ENCODE measurements at places on chromosomes 2 and 18.

DNA sequence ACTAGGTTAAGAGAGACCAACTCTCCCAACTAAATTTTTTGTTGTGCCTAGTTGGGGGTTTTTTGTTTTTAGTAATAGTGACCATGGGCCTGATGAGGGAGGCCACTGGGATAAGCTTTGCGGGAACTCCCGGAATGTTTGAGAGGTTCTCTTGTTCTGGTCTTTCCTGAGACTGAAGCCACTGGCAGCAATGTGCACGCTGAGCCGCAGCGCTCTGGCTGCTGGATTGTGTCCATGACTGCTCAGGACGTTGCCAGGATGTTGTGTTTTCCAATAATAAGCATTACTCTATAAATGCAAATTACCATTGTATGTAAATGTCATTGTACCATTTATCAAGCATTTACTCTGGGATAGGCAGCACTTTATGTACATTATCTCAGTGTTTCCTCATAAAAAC lies 126.1 kb downstream of the GALNT1 start:
- no peak for DNase-seq

DNA sequence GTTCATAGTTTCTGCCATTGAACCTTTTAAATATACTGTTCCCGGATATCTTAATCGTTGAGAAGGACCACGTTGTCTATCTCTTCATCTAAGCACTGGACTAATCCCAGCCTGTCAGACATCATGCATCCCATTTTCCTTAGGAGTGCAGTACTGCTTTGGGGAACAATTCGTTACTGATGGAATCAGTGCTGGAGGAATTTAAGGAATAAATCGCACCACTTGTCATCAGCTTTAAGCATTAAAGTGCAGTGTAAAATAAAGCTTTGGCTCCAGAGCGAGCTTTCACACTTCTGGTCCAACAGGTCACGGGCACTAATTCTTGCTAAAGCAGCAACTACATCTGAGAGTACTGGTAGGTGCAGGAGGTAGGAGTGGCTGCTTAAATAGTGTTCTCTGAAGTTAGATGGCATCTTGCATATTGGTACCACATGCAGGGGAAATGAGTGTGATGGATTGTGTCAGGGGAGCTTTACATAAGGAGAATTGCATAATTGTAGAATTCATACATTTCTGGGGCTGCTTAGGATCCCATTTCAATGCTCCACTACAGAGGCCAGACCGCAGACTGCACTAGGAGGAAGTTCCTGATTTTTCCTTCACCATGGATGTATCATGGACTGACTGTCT lies 105.7 kb upstream of the RASGRP3 start:
- DNase-seq, result no peak

GRCh38 chr2:7672027-7672684 lies 754.9 kb downstream of the RNF144A start:
- DNase-seq, result peak; percentile 40

GRCh38 chr2:9694661-9695234 lies 64.0 kb upstream of the YWHAQ start:
- no peak for DNase-seq

DNA sequence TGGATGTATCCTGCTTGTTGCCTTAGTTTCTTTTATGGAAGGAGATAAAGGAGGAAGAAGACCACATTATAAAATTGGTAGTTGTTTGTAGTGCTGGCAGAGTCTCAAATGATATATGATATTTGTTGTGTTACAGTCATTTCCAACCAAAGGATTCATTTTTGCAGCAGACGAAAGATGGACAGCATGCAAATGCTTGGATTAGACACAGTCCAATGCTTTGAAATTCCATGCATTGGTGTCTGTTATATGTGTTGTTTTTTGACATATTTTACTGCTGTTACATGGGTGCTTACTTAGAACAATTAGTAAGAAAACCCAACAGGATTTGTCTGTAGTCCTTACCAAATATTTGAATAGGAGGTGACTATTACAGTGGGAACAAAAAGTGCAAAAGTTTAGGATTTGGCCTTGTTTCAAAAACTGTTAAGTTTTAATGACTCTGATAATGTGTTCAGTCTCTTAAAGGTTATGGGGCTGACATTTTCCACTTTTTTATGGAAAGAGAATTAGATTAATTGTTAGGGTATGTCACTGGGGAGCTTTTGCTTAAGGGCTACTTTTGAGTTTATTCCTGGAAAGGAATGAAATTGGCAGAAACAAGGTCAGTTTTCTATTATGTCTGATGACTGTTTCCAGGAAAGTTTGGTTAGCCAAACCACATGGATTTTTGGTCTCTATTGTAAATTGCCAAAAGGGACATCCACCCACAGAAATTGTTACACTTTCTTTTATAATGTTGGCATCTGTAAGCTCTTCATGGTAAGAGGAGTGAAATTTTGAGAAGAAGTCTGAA lies 229.4 kb upstream of the MMADHC start:
- DNase-seq, result no peak

GRCh38 chr2:39447266-39448168 lies 10.4 kb upstream of the MAP4K3 start:
- no peak for DNase-seq

DNA sequence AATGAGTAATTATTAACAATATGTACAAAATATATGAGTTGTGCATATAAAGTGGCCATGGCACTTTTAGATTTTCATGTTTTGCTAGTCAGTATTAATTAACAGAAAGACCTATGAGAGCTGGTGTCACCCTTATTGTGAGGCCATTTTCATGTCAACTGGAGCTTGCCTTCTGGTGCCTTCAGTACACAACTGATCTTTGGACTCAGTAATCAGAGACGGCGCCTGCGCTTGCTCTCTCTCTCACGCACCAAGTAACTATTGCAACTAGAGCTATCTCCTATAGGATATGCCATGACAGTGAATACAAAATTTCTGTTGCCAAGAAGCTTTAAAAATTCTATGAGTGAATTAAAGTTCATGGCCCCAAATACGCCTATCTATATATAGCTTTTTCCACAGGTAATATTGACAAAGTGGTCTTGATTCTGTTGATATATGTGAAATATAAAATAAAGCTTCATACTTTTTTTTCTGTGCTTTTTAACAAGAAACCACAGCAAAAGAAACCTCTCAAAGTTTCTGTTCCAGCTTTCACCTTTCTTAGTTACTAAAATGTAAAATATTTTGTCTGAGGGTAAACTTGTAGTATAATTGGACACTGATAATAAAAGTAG lies 2.9 kb downstream of the SERTAD2 start:
- no peak for DNase-seq

- DNase-seq, result no peak
Measured at GRCh38 chr18:25931126-25931525, 159.3 kb downstream of the SS18 start.

DNA sequence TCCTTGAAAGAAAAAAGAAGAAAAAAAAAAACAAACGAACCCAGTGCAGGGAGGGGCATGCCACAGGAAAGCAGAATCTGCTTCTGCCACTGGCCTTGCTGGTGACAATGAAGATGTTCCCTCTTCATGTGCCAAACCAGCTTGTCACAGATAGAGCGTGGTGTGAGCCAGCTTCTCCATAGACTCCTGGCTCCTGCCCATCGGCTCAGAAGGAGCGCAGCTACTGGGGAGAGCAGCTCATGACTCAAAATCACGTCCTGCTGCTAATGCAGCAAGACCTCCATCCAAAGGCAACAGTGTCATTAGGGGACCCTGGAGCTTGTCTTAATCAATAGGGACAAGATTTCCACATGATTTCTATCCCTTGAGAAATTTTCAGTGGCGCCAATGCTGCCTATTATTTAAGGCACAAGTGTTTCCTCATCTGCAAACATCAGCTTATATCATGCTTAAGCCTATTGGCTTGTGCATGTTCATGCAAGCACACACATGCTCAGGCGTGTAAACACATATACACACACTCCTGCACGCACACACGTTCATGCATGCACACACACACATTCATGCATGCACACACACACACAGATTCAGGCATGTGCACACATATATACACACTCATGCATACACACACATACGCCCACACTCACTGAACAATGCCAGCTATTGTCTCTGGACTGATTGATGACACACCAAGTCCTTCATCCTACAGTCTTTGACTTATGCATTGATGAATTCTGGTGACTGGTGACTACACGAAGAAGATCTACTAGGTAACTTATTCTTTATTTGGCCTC lies 682.0 kb upstream of the ID2 start:
- DNase-seq, result no peak

DNA sequence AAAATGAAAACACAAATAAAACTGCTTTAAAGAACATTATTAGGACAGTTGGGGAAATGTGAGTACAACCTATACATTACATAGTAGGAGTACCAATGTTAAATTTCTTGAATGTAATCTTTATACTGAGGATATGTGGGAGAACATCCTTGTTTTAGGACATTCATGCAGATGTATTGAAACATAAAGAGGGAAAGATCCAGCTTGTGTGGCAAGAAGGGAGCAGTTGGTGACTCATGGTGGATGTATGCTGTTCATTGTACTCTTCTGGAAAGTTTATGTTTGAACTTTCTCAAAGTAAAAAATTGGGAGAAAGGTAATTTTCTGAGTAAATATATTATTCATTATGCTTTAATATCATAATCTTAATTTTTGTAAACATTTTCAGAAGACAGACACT lies 132.1 kb upstream of the DLGAP1 start:
- DNase-seq, result no peak

DNA sequence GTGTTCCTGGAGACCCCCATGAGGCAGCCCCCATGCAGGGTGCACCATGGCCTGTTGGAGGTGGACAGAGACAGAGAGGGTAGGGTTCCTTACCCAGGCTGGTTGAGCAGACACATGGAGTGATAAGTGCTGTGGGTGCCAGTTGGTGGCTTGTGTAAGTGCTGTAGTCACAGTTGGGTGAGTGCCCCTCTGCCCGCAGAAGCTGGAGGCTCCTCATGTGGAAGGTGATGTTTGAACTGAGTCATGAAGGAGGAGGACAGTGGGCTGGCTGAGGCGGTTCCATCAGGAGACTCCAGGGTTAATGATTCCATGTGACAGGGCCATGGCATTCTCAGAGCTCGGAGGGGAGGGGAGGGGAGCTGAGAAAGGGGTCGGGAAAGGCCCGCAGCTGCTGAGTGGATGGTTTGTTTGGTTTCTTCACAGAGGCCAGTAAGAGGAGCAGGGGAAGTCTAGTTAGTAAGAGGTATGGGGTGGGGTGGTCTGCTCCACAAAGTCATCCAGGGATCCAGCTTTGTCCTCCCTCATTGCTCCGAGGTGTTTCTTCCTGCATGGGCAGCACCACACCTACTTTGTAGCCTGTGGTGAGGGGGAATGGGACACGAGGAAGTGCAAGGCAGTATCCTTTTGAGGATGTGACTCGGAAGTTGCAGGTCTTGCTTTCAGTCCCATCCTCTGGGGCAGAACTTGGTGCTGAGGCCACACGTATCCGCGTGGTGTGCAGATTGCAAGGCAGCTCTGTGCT lies 13.6 kb downstream of the IMPA2 start:
- no peak for DNase-seq

DNA sequence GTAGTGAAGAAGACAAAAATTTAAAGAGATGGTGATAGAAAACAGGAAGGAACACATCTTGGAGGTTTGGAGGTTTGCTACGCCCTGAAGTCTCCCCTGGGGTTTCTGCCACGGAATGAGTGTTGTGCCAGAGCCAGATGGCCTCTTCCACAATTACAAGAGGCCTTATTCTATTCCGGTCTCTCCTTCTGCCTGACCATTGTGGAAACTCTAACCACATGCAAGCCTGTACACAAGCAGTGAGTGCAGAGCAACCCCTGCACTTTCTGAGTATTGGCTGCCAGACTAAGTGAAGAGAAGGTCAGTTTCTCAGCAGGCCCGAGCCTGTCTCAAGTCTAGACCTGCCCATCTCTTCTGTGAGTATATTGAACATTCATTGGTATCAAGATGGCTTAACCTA lies 22.7 kb upstream of the MYO1B start:
- DNase-seq, result no peak

- DNase-seq, result no peak
Measured at GRCh38 chr18:5983488-5983887, 88.2 kb upstream of the TMEM200C start.

- DNase-seq, result no peak
Measured at GRCh38 chr2:196274387-196274809, 103.0 kb upstream of the STK17B start.

DNA sequence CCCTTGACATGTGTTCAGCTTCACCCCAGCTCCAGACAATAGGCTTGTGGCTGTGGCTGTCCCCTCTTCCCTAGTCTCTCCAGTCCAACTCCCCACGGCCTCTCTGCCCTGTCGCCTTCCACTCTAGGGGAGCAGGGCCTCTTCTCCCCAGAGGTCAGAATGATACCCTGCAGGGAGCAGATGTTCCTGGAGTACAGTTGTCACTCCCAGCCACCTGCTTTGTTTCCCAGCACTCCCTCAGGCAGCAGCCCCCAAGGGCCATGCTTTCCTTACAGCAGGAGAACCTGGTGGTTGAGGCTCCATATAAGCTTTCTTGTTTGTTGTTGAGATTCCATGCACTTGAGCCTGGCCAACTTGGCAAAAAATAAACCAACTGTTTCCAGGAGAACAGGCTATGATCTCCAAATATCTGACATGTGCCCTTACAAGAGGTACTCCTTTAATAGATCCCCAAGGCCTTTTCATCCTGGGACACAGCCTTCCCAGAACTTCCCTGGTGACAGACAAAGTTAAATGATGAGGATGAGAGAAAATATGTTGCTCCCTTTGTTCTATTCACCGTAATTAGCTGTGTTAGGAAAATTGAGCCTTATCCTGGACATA lies 45.1 kb downstream of the DPYSL5 start:
- DNase-seq, result no peak

DNA sequence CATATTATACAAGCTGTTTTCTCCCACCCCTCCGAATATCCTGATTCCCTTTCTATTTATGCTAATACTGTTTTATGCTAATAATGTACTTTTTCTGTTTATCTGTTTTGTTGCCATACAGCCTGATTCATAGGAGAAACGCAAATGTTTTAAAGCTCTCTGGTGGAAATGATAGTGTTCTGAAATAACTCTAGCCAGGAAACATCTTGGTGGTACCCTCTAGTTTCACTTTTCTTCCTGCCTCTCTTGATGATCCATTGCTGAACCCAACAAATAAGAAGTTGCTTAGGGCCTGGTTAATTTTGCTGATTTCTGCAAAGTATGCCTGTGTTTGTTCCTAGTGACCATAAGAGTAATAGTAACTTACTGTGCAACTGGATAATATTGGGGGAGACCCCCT lies 148.4 kb upstream of the KCTD1 start:
- DNase-seq, result no peak

GRCh38 chr2:203500951-203501350 lies 34.1 kb downstream of the RAPH1 start:
- no peak for DNase-seq

DNA sequence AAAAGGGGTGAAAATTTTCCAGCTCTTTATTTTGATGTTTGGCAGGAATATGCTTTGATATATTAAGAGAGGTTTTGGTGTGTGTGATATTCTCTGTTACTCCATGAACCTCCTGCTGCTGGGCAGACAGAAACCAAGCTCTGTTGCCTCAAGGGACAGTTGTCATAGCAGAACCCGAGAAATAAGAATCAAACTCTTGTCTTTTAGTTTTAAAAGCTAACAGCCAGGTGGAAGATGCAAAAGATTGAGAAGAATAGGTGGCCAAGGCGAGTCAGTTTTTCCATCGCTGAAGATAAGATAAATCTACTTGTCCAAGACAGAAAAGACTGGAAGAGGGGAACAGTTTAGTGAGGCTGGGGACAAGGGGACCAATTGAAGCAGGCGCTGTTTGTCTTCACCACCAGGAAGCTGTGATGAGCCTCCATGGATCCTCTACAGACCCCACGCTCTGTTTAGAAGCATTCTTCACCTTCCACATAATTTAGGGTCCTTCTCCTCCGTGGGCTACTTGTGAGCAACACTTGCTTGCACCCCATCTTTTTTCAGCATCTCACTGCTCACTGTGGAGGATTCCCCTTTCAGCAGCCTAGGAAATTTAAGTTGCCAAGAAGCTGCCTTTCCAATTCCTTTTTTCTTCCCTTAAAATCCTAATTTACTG lies 23.9 kb downstream of the PMAIP1 start:
- no peak for DNase-seq
